NCI-H2107 (cell line): ENCODE measurements at places on chromosomes 5 and 9.

DNA sequence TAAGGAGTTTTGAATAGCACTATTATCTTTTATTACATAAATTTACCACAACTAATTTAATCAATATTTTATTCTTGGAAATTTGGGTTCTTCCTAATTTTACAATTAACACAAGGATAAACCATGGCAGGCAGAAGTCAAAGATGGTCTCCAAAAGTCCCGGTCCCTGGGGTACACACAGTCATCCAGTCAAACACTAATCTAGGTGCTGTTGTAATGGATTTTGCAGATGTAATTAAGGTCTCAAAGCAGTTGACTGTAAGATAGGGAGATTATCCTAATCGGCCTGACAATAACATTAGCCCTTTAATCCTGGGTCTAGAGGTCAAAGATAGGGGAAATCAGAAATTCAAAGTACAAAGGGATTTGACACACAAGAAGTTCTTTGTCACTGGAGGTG lies 57.5 kb upstream of the HTR1A start:
- DNase-seq: no peak

DNA sequence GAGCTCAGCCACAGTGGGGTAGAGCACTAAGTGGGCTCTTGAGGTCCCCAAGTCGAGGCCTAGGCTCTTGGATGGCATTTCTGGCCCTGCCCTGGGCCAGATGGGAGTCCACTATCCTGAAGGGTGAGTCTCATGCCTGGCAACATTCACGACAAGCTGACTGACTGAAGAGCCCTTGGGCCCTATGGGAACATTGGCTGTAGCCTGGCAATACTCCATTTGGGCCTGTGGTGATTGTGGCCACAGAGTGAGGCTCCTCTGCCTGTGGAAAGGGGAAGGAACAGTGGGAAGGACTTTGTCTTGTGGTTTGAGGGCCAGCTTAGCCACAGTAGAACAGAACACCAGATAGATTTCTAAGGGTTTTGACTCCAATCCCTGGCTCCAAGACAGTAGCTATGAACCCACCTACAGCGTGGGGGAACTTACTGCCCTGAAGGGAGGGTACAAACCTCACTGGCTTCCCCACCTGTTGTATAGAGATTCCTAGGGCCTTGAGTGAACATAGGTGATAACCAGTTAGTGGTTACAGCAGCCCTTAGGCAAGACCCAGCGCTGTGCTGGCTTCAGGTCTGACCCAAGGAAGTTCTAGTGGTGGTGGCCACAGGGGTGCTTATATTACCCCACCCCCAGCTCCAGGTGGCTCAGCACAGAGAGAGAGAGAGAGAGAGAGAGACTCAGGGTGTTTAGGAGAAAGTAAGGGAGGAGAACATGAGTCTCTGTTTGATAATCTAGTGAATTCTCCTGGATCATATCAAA lies 72.4 kb downstream of the KIAA0825 start:
- DNase-seq: no peak

- DNase-seq: no peak
Measured at GRCh38 chr5:66323529-66323895, 179.4 kb downstream of the SREK1 start.

- DNase-seq: no peak
Measured at GRCh38 chr5:50576265-50576664, 90.2 kb upstream of the PARP8 start.

DNA sequence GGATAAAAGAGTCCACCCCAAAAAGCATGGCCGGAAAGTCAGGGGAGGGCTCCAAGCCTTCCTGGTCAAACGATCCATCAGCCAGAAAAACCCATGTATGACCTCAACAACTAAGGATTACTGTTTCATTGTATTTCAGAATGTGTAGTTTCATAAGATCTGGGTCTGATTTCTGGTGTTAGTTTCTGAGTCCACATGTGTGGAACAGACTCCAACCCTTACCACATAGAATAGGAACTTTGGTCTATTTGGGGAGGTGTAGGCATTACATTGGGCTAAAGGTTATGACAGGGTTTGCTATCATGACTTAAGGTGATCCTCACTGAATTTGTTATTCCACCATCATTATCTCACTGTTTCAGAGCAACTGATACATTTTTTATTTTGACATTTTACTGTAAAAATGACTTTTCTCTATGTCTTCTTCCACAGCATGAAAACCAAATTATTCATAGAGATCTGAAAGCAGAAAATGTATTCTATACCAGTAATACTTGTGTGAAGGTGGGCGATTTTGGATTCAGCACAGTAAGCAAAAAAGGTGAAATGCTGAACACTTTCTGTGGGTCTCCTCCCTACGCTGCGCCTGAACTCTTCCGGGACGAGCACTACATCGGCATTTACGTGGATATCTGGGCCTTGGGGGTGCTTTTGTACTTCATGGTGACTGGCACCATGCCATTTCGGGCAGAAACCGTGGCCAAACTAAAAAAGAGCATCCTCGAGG lies 33.5 kb downstream of the HMGCS1 start:
- no peak for DNase-seq

- no peak for DNase-seq
Measured at GRCh38 chr9:112913326-112913725, 22.6 kb upstream of the SLC46A2 start.

DNA sequence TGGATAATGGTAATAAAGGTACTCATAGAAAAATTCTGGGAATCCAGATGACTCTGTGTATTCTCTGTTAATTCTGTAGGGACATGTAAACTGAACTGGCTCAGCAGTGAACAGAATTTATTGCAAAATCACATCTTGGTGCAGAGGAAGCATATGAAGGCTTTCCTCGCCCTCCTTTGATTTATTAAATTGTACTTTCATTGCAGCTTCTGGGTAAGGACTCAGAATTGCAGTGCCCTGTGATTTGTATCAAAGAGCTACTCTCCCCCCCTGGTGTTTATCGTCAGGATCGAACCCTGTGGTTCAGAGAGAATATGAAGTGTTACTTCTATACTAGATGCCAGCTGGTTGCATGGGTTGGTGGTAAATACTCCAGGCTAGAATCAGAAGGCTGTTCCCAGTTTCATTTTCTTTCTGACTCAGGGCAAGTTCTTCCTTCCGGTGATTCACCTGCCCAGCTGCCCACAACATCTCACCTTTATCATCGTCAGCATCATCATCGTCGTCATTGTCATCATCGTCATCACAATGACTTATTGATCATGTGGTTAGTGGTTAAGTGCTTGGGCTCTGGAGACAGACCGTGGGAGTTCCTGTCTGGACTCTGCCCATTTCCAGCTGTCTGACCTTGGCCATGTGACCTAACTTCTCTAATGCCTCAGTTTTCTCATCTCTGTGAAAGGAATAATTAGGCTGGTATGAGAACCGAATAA lies 238.8 kb downstream of the ARHGAP26 start:
- no peak for DNase-seq
